ENCODE measurements at places on chromosomes 13 and 19.

- no peak for DNase-seq
Observed at GRCh38 chr13:100100115-100100879, 11.4 kb downstream of the PCCA start.

- no peak for DNase-seq
Observed at GRCh38 chr19:42487032-42487797, 41.1 kb downstream of the CEACAM1 start.

GRCh38 chr13:37492075-37492474 lies 106.5 kb downstream of the POSTN start:
- no peak for DNase-seq

GRCh38 chr13:77846173-77846572 lies 72.5 kb downstream of the EDNRB start:
- no peak for DNase-seq
